ENCODE measurements at places on chromosomes 7 and 10.

- no peak for DNase-seq
These were observed 1.2 kb downstream of the MACROH2A2 start for GRCh38 chr10:70053841-70054288.

GRCh38 chr10:101452176-101452575, 98.2 kb downstream of the BTRC start:
- DNase-seq = no peak

DNA sequence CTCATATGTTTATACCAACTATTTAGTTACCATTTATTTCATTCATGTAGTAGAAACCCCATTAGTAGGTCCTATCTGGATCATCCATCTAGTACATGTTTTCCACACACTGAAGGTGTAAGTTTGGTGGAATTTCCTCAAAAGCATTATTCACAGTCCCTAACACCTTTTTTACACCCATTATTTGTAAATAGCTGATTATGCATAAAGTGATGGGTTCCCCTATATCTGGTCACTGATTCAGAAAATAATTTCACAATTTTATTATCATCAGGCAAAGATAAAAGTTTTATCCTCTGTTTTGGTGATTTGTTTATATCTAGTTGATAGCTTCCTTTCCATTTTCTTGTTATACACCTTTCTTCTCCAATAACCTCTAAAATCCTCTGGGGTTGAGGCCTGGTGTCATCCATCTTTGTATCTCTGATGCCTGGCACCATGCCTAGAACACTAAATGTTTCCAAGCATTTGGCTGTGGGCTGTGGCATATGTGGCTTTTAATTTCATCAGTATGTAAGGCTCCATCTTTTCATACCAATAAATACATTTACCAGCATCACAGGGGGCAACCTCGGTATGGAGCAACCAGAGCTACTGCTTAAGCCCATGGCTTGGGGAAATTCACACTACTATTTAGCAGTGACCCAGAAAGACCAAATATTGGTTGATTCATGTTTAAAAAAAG, 1089.5 kb upstream of the LRRN3 start:
- no peak for DNase-seq

DNA sequence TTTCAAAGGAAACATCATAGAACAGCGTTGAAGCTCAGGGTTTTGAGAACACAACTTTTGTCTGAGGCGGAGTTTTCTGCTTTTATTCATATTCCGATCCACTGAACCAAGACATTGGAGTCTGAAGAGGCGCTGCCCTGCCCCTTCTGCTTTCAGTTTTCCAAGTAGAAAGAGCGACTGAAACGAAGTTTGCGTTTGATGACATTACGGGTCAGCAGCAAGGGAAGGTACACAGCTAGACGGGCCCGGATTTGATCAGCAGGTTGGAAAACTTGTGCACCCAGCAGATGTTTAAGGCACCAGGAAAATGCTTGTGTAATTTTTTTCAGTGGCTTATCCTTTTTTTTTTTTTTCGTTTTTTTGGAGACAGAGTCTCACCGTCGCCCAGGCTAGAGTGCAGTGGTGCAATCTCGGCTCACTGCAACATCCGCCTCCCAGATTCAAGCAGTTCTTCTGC, 720 bp downstream of the SUN1 start:
- DNase-seq = no peak

- no peak for DNase-seq
These were observed 185.0 kb downstream of the ELFN1 start for GRCh38 chr7:1854866-1855724.

GRCh38 chr10:34655286-34656170, 159.6 kb downstream of the PARD3 start:
- DNase-seq = peak; percentile 86

DNA sequence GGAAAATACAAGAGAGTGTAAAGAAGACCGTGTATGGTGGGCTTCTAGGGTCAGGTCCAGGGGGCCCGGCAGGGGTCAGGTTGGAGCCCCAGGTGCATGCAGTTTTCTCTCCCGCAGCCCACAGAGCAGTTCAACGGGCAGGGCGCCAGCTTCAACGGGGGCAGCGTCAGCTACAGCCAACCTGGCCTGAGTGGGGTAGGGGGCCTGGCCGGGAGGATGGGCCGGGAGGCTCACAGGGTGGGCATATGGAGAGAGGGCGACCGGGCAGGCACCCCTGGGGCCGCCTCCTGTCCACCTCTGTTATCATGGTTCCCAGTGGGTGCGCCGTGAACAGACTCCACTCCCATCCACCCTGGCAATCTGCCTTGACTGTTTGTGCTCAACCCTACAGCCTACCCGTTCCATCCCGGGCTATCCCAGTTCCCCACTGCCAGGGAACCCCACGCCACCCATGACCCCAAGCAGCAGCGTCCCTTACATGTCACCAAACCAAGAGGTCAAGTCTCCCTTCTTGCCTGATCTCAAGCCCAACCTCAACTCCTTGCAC, 11.5 kb downstream of the ZMIZ2 start:
- DNase-seq = no peak

GRCh38 chr7:95581467-95581866, 14.8 kb downstream of the PDK4 start:
- no peak for DNase-seq

DNA sequence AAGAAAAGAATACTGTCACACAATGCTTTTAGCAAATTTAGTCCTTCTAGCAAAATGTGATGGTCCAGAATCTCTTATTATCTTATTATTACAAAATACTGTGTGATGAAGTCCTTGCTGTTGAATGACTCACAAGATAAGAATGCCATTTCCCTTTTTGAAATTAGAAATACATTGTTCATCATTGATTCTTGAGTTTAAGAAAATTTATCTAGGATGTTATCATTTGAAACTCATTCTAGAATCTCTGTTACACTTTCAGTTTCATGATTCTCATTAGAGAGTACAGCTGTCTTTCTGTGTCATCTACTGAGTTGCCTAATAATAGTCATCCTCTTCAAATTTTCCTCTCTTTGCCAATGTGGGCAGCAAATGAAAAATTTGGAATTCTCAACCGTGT, 9.6 kb downstream of the ZKSCAN5 start:
- DNase-seq = no peak

- peak; percentile 93 for DNase-seq
These were observed 455.7 kb upstream of the KLF6 start for GRCh38 chr10:4240608-4241197.

- no peak for DNase-seq
These were observed 331.5 kb downstream of the PTEN start for GRCh38 chr10:88194961-88195367.

DNA sequence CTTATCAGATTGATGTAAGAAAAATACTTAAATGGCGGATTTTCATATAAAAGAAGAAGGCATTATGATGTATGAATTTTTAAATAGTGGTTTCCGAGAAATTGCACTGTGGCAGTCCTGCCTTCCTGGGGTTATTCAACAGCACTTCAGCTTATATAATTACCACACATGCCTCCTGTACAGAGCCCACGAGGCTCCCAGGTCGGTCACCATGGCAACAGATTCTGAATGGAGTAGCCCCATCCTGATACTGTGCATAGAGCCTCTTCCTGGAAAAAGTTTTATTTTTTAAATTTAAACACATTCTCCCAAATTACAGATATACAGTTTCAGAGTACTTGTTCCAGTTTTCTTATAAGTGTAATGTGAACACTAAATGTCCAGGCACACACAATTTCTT, 15.9 kb upstream of the ASB4 start:
- no peak for DNase-seq

GRCh38 chr7:103336761-103337160, 7.8 kb downstream of the DNAJC2 start:
- no peak for DNase-seq

GRCh38 chr7:155750255-155751125, 61.8 kb downstream of the SHH start:
- peak; percentile 43 for DNase-seq

GRCh38 chr10:48332166-48332870, 25.8 kb downstream of the MAPK8 start:
- DNase-seq = no peak

- no peak for DNase-seq
These were observed 62.1 kb upstream of the ZNF746 start for GRCh38 chr7:149559711-149560110.

DNA sequence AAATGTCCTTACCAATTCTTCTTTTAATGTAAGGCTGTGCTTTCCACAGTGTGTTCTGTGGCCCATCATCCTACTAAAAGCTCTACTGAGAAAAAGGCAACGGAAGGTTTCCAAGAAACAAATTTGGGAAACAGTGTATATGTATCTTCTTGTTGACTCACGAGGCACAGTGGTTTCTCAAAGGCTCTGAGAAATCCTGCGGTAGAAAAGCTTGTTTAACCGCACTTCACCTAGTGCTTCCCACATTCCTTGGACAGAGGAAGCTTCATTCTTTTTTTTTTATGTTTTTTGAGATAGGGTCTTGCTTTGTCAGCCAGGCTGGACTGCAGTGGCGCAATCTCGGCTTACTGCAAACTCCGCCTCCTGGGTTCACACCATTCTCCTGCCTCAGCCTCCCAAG, 84.5 kb downstream of the TACC2 start:
- DNase-seq = no peak

DNA sequence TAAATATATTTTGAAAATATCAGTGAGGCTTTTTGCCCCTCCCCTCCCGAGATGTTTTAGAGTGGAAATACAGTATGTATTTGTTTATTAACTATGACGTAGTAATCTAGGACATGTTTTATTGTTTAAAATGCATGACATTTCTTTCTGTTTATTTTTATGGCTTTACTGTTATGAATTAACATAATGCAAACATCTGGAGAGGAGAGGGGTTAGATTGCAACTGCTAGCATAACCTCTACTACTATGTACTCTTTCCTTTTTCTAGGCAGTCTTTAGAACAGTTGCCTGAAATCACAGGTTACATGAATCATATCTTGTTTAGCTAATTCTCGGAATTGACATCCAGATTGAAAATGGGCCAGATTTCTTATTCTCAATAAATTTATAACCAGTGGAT, 7.4 kb downstream of the BTAF1 start:
- no peak for DNase-seq

Measured in endothelial cell of umbilical vein (primary cell).